ENCODE measurements at places on chromosomes 11 and 22. TPM values are rescaled to one million over a fixed set of nuclear protein-coding genes. Genes with fewer than 3 reads are reported as not detected.

GRCh38 chr11:68938816-68939582 is 35.3 kb downstream of the IGHMBP2 start:
- H3K27ac ChIP-seq = no peak overlapping the region
- peaks cover 5% of the 10 kb centered on the region for H3K36me3 ChIP-seq
- no peak for DNase-seq
- H3K4me3 ChIP-seq = no peak overlapping the region
- H3K4me1 ChIP-seq = no peaks in the 10 kb centered on the region
- H3K27me3 ChIP-seq = no peaks in the 10 kb centered on the region

DNA sequence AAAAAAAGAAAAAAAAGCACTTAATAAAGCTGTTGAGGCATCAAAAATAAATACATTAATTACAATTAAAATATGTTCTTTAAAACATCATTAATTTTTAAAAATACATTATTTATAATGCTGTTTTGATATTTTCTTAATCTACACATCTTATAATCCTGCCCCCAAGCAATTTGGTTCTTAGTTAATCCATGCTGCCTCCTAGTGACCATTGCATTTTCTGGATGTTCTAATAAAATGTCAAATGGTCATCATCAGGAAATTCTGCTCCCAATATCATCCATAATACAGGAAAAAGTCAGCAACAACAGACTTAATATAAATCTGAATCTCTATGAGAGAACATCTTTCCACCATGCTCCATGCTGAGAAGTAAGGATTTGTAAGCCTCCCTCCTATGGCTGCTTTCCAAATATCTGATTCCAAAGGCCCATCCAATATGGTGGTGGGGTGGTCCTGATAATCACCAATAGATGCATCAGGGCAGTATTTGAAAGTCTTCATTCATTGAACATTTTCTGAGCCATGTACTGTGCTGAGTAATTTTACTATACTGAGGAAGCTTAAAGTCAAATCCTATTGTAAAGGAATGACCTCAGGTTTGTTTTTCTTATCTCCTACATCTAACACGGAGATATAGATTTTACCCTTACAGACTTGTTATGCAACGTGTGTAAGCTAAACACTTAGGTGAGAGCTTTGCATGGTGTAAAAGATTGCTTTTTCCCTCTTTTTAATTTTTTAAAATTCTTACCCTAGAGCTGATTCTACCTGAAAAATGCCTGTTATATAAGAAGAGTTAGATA is 124.7 kb upstream of the BMAL1 start:
- H3K4me3 ChIP-seq = no peak overlapping the region
- no peak overlapping the region for H3K27ac ChIP-seq
- H3K36me3 ChIP-seq = no peaks in the 10 kb centered on the region
- DNase-seq = no peak
- H3K4me1 ChIP-seq = no peaks in the 10 kb centered on the region

DNA sequence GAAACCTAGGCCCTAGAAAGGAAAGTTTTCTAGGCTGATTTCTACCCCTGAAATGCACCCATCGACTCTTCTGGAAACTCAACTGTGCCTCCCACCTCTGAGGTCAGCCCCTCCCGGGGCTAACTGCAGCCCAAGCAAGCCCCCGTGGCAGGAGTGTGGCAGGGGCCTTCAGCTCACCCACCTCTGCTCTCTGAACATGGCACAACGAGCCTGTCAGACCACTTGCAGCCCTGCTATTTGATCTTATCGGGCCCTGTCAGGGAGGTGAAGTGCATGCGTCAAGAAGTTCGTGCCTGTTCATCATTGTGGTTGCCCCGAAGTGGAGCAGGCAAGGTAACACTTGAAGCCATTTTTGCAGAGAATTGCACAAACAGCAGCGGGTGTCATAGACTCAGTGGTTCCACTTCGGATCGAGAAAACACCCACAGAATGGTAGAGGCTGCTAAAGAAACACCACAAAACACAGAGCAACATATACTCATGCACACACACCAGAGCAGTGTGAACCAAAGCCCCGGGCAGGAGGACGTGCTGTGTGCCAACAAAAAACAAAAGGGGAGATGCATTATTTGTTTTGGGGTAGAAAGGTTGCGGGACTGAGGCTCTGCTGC is 262.7 kb downstream of the ETS1 start:
- H3K27me3 ChIP-seq = no peaks in the 10 kb centered on the region
- peak overlapping the region; percentile 67 for H3K4me3 ChIP-seq
- peak overlapping the region; percentile 98 for H3K27ac ChIP-seq
- H3K4me1 ChIP-seq = peaks cover 89% of the 10 kb centered on the region

- DNase-seq = no peak
- peaks cover 26% of the 10 kb centered on the region for H3K36me3 ChIP-seq
- H3K27me3 ChIP-seq = no peaks in the 10 kb centered on the region
These were observed 1.9 kb downstream of the RPLP2 start for GRCh38 chr11:811446-812245.

PNPLA5 gene
- total RNA-seq = not detected

FAM180B gene
- 0.25 TPM for total RNA-seq

BDNF gene
- total RNA-seq = not detected

DNA sequence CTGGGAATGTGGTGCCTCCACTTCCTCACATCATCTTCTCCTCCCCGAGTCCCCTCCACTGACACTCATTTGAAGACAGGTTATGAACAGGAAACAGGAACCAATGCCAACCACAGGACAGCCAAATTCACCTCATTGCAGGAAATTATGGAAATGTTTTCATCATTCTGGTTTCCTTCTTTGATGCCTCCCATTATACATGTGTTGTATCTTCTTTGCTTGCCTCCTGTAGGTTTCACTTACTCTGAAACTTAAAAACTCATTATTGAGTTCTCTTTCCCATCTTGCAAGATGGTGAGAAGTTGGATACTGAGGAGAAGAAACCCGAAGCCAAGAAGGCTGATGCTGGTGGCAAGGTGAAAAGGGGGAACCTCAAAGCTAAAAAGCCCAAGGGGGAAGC is 108.5 kb downstream of the PHF21B start:
- H3K36me3 ChIP-seq = no peaks in the 10 kb centered on the region
- H3K4me3 ChIP-seq = no peak overlapping the region
- peaks cover 14% of the 10 kb centered on the region for H3K27me3 ChIP-seq
- DNase-seq = no peak
- no peaks in the 10 kb centered on the region for H3K4me1 ChIP-seq
- H3K27ac ChIP-seq = no peak overlapping the region

VWCE gene
- 1.6 TPM for total RNA-seq

GAL gene
- not detected for total RNA-seq

OR8G1 gene
- total RNA-seq = not detected

SHANK3 gene
- total RNA-seq = 0.02 TPM

RBMXL2 gene
- not detected for total RNA-seq

CNTF gene
- total RNA-seq = 3.7 TPM

GRCh38 chr22:32961497-32961896 is 96.7 kb downstream of the SYN3 start:
- no peaks in the 10 kb centered on the region for H3K27me3 ChIP-seq
- no peak overlapping the region for H3K27ac ChIP-seq
- no peak for DNase-seq
- no peaks in the 10 kb centered on the region for H3K4me1 ChIP-seq
- H3K36me3 ChIP-seq = no peaks in the 10 kb centered on the region

DNA sequence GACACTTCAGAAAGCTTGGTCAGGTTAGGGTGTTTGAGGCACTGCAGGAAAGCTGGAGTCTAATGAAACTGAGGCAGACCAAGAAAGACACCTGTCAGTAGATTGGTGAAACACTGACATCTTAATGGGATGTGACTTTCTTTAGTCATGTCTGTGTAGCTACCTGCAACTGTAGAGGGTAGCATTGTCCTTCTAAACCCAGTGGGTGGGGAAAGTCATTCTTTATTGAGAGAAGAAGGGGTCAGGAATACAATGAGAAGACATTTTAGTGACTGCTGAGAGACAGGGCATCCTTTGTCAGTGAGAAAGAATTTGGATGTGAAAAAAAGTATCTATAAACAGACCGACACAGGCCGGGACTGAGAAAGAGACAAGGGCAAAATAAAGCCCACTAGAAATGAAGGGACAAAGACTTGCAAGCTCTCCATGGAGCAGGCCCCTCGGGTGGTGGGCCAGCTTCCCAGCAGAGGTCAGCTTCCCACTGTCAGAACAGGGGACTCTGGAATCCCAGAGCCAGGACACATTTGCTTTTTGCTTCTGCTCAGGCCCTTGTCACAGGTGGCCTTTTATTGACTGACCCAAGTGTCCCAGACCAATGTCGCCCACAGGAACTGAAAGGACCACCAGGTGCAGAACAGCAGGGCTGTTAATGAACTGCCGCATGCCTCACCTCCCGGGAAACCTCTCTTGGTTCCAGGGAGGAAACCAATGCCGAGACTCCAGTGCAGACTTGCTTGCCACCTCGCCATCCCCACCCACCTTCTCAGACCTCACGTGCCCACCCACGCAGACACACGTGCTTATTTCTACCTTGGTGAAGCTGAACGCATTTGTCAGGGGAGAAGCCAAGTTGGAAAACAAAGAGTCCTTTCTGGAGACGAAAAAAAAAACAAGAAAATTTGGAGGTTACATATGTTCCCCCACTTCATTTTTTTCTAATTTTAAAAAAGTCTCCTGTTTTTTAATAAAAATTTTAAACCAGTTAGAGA is 212.8 kb downstream of the TENM4 start:
- no peak overlapping the region for H3K27ac ChIP-seq
- DNase-seq = no peak
- no peak overlapping the region for H3K4me3 ChIP-seq
- no peaks in the 10 kb centered on the region for H3K36me3 ChIP-seq
- no peaks in the 10 kb centered on the region for H3K27me3 ChIP-seq

GRCh38 chr11:67409781-67410368 is 5.6 kb upstream of the CARNS1 start:
- no peak for DNase-seq
- peaks cover 81% of the 10 kb centered on the region for H3K4me1 ChIP-seq

DNA sequence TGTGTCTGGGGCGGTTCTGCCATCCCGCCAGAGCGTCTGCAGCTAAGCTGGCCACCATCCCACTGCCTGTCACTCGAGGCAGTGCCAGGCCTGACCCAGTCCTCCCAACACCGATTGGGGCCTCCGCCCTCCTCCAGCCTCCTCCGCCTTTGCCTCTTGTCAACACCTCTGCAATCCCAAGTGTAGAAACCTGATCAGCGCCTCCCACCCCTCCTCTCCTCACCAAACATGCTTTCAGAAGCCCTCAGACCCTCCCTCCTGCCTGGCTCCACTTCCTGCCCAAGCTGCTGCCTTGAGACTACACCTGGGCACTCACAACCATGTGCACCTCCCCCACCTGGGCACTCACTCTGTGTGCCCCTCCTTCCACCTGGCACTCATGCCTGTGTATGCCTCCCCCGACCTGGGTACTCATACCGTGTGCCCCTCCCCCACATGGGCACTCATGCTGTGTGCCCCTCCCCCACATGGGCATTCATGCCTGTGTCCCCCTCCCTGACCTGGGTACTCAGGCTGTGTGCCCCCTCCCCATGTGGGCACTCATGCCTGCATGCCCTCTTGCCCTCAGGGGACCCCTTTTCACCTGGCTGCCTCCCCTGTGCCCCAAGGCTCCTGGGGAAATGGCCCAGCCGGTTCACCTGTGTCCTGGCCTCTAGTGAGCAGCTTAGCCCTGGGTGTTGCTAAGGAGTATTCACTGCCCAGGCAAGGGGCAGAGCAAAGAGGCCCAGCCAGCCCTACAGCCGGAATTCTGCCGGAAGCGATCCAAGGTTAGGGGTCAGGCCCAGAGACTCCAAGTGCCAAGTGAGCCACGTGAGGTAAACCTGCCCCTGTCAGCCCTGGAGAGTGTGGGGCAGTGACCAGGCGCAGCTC is 5.5 kb upstream of the IFITM10 start:
- H3K4me3 ChIP-seq = peak overlapping the region; percentile 55
- no peaks in the 10 kb centered on the region for H3K27me3 ChIP-seq
- peaks cover 34% of the 10 kb centered on the region for H3K36me3 ChIP-seq
- peak overlapping the region; percentile 86 for H3K27ac ChIP-seq
- H3K4me1 ChIP-seq = peaks cover 65% of the 10 kb centered on the region

GRCh38 chr11:96197103-96197502 is 145.9 kb downstream of the MAML2 start:
- peak overlapping the region; percentile 29 for H3K27ac ChIP-seq
- H3K4me3 ChIP-seq = no peak overlapping the region
- H3K4me1 ChIP-seq = peaks cover 72% of the 10 kb centered on the region
- no peaks in the 10 kb centered on the region for H3K27me3 ChIP-seq
- no peak for DNase-seq

GRCh38 chr22:49967706-49968208 is 7.2 kb downstream of the PIM3 start:
- no peak for DNase-seq
- H3K36me3 ChIP-seq = peaks cover 17% of the 10 kb centered on the region
- H3K27me3 ChIP-seq = no peaks in the 10 kb centered on the region
- no peak overlapping the region for H3K4me3 ChIP-seq
- no peak overlapping the region for H3K27ac ChIP-seq

DNA sequence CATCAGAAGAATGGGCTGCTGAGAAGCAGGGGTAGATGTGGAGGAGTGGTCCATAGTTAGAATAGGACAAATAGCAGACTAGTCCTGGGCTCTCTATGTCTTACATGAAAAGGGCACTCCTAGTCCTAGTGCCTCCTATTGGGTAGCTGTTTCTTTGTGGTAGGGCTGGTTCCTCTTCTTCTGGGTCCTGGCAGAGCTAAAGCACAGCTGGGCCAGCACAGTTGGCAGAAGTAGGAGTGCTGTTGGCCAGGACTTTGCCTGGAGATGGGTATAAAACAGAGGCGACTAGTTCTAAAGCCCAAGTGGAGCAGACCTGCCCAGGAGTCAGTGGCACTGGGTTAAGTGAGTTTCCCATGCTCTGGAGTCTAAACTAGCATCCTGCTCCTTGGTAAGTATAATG is 55.2 kb downstream of the PPFIBP2 start:
- no peak overlapping the region for H3K4me3 ChIP-seq
- H3K36me3 ChIP-seq = peaks cover 16% of the 10 kb centered on the region
- H3K27me3 ChIP-seq = peaks cover 4% of the 10 kb centered on the region
- no peak for DNase-seq
- H3K4me1 ChIP-seq = no peaks in the 10 kb centered on the region
- H3K27ac ChIP-seq = no peak overlapping the region

APOL3 gene
- 139 TPM for total RNA-seq

- H3K4me1 ChIP-seq = peaks cover 22% of the 10 kb centered on the region
- H3K27me3 ChIP-seq = peaks cover 3% of the 10 kb centered on the region
- DNase-seq = no peak
These were observed 8.2 kb upstream of the CCDC15 start for GRCh38 chr11:124945826-124946225.

TIGD3 gene
- 0.79 TPM for total RNA-seq

DNA sequence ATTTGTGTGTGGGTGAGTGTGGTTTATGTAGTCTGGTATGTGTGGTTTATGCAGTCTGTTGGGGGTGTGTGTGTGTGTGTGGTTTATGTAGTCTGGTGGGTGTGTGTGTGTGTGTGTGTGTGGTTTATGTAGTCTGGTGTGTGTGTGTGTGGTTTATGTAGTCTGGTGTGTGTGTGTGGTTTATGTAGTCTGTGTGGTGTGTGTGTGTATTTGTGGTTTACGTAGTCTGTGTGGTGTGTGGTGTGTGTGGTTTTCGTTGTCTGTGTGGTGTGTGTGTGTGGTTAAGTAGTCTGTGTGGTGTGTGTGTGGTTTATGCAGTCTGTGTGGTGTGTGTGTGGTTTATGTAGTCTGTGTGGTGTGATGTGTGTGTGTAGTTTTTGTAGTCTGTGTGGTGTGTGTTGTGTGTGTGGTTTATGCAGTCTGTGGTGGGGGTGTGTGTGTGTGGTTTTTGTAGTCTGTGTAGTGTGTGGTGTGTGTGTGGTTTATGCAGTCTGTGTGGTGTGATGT is 26.2 kb upstream of the PARVG start:
- no peaks in the 10 kb centered on the region for H3K27me3 ChIP-seq
- no peaks in the 10 kb centered on the region for H3K4me1 ChIP-seq
- no peak overlapping the region for H3K4me3 ChIP-seq
- no peak for DNase-seq

C1QTNF4 gene
- 0.22 TPM for total RNA-seq

- H3K27ac ChIP-seq = no peak overlapping the region
- H3K4me1 ChIP-seq = no peaks in the 10 kb centered on the region
- no peak overlapping the region for H3K4me3 ChIP-seq
- DNase-seq = no peak
- H3K36me3 ChIP-seq = no peaks in the 10 kb centered on the region
- peaks cover 8% of the 10 kb centered on the region for H3K27me3 ChIP-seq
These were observed 10.3 kb downstream of the LDLRAD3 start for GRCh38 chr11:35954205-35954604.
